ENCODE measurements at places on chromosomes 12 and 14.

DNA sequence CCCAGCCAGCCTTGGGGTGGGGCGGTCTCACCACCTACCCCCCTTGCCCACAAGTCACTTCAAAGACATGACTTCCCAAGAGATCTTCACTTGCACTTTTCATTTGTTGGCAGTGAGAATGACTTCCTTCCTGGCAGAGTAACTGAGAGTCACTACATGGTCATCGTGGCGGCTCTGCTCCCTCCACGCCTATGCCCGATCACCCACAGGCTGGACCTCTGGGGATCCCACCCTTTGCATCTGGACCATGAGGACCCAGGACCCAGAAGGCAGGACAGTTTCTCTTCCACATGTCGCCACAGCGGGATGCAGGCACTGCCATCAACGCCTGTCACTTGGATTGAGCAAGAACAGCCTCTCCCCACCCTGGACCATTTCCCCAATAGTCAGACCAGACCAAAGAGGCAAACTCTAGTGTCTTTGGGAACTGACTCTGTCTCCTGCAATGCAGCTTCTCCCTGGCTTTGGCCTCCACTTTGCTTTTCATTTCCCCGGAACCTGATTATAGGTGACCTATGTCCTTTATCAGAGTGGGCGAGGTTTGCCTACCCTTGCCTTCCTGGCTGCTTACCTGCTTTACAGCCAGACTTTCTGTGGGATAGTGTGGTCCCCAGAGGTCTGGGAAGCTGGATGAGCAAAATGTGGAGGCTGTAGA, 3.6 kb downstream of the VDR start:
- no peak for DNase-seq

DNA sequence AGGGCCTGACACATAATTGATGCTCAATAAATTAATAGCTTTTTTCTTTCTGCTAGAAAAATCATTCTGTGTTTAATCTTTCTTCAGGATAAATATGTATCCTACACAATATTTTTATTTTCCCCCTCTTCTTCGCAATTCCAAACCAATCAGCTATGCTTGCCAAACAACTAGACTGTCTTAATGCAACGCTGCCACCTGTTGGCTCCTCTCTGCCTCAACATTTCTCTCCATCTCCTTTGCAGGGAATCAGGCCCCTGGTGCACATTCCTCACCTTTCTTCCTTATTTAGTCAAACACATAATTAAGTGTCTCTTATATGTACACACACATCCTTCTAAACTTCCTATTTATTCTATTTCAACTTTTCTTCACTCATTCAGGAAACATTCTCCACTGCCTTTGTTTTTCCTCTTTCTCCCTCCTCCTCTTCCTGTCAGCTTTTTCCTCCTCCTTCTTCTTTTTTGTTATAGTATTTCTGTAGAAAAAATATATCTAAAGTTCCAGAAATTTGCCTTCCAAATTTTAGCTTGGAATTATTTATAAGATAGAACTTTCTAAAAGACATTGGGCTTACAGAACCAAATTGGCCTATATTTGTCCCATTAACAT, 406.0 kb downstream of the PRKD1 start:
- no peak for DNase-seq

- no peak for DNase-seq
These were observed 118.0 kb downstream of the TBX5 start for GRCh38 chr12:114287821-114288525.

DNA sequence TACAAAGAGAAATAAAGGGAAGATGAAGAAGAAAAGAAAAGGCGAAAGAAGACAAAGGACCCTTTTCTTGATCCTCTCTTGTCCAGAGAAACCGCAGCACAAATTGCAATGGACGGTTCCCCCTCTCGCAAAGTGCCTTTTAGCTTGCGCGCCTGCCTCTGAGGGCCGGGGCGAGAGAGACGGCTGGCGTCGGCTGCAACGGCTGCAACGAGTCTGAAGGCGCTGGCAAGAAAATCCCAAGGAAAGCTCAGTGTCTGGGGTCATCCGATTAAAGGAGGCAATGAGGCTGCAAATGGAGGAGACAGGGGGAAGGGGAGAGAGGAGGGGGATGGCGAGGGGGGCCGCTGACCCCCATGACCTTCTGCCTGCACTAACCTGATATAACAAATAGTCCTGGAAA, 671.5 kb downstream of the MED13L start:
- no peak for DNase-seq

DNA sequence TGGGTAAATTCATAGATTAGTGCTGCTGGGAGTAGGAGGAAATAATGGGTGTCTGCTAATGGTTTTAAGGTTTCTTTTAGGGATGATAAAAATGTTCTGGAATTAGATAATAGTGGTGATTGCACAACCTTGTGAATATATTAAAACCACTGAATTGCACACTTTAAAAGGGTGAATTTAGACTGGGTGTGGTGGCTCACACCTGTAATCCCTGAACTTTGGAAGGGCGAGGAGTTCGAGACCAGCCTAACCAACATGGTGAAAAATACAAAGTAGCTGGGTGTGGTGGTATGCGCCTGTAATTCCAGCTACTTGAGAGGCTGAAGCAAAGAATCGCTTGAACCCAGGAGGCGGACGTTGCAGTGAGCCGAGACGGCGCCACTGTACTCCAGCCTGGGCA, 1.3 kb downstream of the RAD52 start:
- no peak for DNase-seq

GRCh38 chr12:69052613-69053408, 119.8 kb upstream of the CPM start:
- no peak for DNase-seq

DNA sequence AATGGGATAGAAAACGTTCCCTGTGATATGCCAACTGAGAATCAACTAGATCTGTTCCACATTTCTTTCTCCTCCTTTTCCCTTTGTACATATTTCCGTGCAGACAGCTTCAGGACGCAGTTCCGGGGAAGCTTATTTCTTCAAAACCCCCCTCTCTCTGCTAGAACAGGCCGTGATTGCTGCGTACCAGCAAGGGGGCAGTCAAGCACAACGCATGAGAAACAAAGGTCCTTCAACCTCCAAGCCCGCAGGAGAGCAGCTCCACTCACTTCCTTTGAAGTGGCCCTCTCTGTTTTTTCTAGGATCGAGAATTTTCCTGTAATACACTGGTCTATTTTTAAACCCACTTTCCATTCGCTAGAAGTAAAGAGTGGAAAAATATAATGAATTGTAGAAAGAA, 80.8 kb downstream of the ZNF664 start:
- DNase-seq, result no peak

DNA sequence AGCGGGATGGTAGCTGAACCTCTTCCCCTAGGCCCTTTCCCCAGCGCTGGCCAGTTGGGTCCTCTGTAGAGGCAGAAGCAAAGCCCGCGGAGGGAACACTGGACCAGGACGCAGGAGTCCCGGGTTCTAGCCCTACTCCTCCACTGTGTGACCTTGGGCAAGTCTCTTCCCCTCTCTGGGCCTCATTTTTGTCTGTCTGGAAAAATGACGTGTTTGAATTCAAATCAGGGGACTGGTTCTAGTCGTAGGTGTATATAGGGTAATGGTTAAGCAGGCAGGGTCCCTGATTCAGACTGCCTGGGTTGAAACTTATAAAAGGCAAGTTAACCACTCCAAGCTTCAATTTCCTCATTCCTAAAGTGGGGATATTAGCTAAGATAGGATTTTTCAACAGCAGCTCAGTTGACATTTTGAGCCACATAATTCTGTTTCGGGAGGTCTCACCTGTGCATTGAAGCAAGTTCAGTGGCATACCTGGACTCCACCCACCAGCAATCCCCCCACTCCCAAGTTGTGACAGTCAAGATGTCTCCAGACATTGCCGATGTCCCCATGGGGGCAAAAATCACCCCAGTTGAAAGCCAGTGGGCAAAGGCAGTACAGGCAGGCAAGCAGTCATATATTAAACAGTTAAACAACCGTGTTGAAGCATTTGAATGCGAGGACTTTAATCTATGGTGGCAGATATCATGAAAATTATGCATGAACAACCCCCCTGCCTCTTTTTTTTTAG, 899 bp downstream of the TPCN1 start:
- no peak for DNase-seq

- DNase-seq, result no peak
These were observed 24.3 kb upstream of the RGS6 start for GRCh38 chr14:71907793-71908515.
